ENCODE measurements at places on chromosomes 2 and 18.

DNA sequence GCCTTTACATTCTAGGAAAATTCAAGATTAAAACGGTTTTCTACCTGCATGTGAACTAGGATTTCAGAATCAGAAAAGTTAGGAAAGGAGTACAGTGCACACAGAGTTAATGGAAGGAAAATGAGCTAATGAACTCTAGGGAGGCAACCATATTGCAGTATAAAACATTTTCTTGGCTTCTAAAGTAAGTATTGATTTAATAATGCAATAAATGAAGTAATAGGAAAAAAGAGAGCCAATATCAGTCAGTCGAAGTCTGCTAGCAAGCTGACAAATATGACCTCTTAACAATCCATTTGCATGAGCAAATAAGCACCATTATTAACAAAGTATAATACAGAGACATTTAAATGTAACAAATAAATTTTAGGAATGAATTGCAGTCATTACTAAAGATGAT is 80.2 kb upstream of the COL3A1 start:
- no peak for DNase-seq

- DNase-seq, result peak; percentile 40
These were observed 638 bp downstream of the ST3GAL5 start for GRCh38 chr2:85888020-85888683.

DNA sequence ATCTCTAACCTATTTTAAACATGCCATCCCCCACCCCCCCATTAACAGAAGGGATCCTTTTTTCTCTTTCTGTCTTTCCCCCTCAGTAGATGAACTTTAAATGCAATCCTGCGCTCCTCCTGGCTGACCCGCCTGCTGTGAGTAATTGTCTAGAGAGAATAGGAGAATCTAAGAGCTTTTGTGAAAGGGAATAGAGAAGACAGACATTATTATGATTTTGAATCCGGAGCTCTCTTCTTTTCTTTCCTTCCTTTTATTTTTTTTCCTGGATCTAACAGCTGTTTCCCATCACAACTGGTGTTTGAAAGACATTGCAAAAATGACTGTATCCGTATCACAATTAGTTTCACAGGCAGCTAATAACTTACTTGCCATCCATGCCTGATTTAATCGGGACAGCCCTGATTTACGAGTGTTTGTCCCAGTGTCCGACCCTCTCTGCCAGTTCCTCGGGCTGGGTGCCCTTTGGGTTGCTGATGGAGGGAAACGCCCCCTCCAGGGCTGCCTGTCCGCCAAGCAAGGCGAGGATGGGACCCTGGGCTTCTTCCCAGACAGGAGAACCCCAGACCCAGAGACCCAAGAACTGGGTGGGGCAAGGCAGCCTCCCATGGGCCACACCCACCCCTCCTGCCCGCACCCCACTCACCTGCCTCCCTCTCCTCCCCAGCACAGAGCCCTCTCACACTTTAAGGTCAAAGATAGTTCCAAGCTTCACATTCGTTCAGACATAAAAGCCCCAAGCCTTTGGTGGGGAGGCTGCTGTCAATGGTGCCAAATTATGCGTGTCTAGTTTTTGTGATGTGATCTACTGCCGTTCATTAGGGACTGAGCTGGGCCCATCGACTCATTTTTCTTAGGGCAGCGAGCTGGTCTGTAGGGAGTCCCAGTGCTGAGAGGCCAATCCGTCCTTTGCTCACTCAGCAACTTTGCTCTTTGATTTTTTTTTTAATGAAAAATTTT is 231.7 kb downstream of the ZNF516 start:
- no peak for DNase-seq

GRCh38 chr2:1462994-1463393 is 49.7 kb downstream of the TPO start:
- DNase-seq, result no peak

DNA sequence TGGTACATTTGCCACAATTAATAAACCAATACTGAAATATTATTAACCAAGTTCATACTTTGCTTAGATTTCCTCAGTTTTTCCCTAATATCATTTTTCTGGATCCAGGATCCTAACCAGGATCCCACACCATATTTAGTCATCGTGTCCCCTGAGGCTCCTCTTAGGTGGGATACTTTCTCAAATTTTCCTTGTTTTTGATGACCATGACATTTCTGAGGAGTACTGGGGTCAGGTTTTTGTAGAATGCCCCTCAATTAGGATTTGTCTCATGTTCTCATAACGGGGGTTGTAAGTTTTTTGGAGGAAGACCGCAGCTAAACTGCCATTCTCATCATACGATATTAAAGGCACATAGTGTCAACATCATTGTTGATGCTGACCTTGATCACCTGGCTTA is 15.5 kb upstream of the ERCC3 start:
- DNase-seq, result no peak

DNA sequence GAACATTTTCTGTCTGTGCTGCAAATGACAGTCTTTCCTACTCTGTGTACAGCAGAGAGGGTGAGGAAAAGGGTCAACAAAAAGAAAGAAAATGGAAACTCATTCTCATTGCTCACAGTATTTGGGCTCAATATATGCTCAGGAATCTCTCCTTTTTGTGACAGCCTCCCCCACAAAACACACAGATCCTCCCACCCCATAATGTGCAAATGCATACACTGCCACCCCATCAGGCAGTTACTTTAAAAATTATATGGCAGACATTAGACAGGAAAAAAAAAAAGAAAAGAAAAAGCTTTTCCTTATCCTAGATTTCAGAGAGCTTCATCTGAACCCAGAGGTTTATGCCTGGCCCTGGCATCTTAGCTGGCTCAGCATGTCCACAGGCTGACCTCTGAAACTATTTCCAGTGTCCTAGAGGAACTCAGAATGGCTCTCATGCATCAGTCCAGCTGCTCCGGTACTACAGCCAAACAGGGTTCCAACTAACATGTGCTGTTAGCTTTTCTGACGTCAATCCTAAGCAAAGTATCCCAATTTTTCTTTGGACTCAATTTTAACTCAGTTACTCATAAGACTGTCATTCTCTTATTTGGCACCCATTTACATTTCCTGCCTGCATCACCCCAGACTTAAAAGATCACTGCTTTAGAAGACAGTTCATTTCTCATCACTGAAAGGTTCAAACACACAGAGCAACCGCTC is 105.9 kb downstream of the RBMS1 start:
- DNase-seq, result no peak

GRCh38 chr2:221758076-221758475 is 186.0 kb upstream of the EPHA4 start:
- no peak for DNase-seq

- no peak for DNase-seq
These were observed 126.7 kb downstream of the OLA1 start for GRCh38 chr2:174121612-174122011.

DNA sequence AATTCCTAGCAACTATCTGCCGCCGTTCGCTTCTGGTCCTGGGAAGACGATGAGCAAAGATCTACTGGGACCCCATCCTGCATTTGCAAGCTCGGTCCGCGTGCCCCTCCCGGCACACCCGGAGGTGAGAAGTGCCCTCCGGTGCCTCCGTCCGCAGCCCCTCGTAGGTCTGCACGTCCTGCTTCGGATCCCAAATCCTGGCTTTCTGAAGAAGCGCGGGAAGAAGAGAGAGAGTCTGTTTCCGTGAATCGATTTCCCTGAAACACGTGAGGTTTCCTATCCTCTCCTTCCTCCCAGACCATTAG is 5.0 kb upstream of the OSR1 start:
- no peak for DNase-seq

GRCh38 chr2:170411660-170412059 is 233.7 kb downstream of the MYO3B start:
- DNase-seq, result no peak

- peak; percentile 86 for DNase-seq
These were observed 21.6 kb upstream of the SLC20A1 start for GRCh38 chr2:112623913-112624777.

GRCh38 chr2:9122367-9122766 is 84.2 kb upstream of the ASAP2 start:
- DNase-seq, result no peak

- DNase-seq, result no peak
These were observed 38.5 kb downstream of the MTERF4 start for GRCh38 chr2:241063587-241063986.

DNA sequence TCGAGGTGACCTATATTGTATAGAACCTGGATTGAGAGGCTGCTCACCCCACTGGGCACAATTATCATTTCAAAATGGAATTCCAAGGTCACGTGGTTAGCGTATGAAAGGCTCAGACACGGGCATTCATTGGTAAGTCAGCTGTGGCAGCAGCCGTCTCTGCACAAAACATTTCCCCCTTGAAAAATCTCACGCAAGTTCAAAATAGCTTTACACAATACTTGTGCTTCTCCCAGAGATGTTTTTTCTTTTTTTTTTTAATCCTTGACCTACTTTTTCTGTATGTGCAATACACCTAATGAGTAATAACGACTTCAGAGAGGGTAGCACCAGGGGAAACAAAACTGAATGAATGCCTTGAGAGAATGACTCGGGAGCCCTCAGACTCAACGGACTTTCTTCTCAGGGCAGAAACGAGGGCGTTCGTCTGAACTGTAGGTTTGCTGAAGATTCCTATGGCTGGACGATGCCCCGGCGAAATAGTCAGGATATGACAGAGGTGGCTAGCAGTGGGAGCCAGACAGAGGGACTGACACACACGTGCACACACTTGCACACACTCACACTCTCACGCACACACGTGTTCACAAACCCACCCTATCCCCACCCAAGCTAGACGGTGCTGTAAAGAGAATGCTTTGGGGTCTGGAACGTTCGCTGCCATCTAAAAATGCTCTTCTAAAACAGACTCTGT is 77.8 kb downstream of the PDCL3 start:
- no peak for DNase-seq

DNA sequence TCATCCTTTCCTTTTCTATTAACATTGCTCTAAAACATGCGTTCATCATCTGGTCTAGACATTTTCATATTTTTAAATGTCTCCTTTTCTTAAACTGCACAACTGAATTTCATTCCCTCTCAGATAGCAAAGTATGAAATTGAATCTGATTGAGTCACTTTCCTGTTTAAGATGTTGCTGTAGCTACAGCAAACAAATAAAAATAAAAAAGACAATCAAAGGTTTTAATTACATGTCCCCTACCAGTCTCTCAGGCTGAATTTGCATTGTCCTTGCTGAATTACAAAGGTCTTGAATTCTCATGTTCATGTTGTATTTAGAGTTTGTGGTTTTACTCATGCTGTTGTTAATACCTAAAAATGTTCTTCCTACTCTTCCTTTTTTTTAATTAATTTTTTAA is 537.9 kb upstream of the LRATD1 start:
- DNase-seq, result no peak

DNA sequence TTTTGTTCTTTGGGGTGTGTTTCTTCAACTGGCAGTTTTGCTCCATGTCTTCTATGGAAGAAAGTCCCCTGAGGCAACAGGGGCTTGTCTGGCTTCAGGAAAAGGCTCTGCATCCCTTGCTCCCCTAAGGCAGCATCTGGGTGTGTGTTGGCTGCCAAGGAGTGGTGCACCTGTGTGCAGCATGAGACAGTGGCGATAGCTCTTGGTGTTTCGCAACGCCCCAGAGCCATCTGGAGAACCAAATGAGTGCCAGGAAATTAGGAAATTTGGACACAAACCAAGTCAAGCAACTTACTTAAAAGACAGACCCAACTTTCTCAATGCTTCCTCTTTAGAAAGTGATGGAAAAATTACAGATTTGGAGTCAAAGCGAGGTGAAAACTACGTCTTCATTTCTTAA is 1044.4 kb upstream of the CNTNAP5 start:
- DNase-seq, result no peak

DNA sequence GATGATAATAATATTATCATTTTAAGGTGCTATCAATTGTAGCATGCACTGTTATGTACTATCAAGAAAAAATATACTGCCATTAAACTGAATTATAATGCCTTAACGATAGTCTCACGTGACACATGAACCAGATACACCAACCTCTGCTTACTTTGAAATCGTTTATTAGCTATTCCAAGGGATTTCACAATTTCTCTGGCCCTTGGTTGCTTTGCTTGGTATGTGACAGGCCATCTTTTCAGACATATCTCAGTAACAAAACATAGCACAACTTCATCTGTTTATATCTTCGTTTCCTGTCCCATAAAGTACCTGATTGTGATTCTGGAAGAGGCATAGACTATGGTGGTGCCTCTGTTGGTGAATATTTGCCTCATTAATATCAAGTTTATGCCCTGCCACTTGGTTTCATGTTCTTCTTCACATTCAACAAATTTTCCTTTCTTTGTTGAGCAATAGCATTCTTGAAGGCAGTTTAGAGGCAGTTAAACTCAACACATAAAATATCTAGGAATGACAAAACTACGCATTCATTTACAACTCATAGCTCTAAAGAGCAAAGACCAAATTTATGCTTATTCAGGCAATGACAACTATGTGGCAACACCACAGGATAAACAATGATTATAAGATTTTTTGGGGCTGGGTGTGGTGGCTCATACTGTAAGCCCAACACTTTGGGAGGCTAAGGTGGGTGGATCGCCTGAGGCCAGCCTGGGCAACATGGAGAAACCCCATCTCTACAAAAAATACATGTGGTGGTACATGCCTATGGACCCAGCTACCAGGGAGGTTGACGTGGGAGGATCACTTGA is 84.3 kb downstream of the MCFD2 start:
- no peak for DNase-seq

DNA sequence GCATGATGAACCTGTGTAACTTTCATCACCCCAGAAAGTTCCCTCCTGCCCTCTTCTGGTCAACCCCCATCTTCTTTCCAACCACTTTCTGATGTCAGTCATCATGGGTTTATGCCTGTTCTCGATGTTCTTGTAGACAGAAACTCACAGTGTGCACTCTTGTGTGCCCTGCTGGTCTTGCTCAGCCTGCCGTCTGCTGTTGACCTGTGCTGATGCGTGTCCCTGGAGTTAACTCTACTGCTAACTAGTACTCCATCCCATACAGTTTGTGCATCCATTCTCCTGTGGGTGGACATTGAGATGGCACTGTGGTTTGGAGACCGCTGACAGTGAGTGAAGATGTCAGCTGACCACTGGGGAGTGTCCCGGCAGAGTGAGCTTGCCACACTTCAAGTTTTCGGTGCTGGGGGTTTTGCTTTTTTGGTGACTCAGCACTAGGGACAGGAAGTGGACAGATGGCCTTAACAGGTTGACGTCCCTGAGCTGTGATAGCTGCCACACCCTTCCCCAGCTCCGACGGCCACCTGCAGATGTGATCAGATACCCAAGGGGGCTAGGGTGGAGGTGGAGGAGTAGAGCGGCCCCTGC is 14.8 kb downstream of the KLHL29 start:
- DNase-seq, result no peak

DNA sequence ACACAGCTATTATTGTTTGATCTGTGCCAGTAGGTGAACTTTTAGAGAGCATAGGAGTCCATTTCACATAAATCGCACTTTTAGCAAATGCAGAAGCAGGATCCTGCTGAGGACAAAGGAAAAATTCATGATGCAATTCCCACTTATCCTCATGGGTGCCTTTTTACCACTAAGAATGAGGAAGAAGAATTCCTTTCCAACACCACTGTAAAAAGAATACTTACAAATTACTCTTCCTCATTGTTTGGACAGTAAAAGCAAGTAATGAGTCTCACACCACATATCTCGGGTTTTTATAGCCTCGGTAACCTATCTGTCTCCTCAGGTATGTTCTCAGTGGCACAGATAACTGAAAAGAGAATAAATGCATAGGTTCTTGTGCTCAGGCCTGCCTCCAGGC is 238.5 kb downstream of the MTX2 start:
- DNase-seq, result no peak
